Pancreas (tissue), 10 donors: ENCODE measurements at places on chromosomes 11 and 22. TPM values are rescaled to one million over a fixed set of nuclear protein-coding genes. Genes with fewer than 3 reads are reported as not detected.

MUC2 gene
- polyA plus RNA-seq, result 0.04 TPM

LRRC10B gene
- 10.2 TPM for polyA plus RNA-seq

CASP1 gene
- polyA plus RNA-seq, result 7.9 TPM

SNX32 gene
- polyA plus RNA-seq, result 0.23 TPM

TMEM191B gene
- polyA plus RNA-seq, result 1.2 TPM

SYT13 gene
- polyA plus RNA-seq, result 30.9 TPM

LDHAL6A gene
- 0.02 TPM for polyA plus RNA-seq

MRGPRE gene
- 0.33 TPM for polyA plus RNA-seq

SCO2 gene
- polyA plus RNA-seq, result 3.8 TPM

TRIM44 gene
- polyA plus RNA-seq, result 8.6 TPM

NR1H3 gene
- 60.0 TPM for polyA plus RNA-seq

CABP4 gene
- 1.2 TPM for polyA plus RNA-seq

CD6 gene
- 0.96 TPM for polyA plus RNA-seq

OR52E2 gene
- polyA plus RNA-seq, result not detected

PGA5 gene
- polyA plus RNA-seq, result 0.27 TPM

OR51B2 gene
- not detected for polyA plus RNA-seq

MS4A4A gene
- polyA plus RNA-seq, result 0.89 TPM

OR4C3 gene
- polyA plus RNA-seq, result not detected
